ENCODE measurements at places on chromosomes 6 and 20.

DNA sequence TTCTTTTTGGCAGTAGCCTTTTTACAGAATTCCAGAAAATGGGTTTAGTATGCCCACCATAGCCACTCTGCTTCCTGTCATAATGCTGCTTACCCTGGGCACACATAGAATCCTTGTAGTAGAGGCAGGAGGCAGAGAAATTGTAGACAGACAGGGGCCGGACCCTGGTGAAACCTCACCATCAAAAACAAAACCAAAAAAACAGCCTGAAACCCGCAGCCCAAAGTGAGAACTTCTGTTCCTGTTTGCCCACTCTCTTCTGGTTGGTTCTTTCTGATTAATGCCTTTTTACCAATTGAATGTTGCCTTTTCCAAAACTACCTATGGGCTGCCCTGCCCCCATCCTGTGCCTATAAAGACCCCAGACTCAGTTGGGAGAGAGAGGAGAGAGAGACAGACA lies 188.2 kb downstream of the CDKAL1 start:
- no peak for DNase-seq

DNA sequence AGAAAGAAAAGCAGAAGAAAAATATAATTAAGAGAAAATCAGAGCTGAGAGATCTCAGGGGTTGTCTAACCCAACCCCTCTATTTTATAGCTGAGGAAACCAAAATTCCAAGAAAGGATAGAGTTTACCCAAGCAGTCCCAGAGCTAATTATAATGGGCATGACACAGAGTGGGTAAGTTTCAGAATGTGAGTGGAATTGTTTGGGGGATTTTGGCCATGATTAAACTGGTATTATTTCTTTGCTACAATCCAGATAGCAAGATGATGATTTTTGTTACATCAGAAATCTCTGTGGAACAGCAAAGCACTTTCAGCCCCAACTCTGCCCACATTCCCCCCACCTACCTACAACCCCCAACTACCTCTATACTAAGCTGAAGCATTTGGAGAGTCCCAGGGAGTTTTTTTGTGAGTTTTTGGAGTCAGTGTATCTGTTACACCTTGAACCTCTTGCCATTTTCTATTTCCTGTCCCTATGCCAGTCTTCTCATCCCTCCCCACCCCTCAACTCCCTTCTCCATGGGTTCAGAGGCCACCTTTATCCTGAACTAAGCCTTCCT lies 24.7 kb downstream of the POFUT1 start:
- DNase-seq, result no peak

DNA sequence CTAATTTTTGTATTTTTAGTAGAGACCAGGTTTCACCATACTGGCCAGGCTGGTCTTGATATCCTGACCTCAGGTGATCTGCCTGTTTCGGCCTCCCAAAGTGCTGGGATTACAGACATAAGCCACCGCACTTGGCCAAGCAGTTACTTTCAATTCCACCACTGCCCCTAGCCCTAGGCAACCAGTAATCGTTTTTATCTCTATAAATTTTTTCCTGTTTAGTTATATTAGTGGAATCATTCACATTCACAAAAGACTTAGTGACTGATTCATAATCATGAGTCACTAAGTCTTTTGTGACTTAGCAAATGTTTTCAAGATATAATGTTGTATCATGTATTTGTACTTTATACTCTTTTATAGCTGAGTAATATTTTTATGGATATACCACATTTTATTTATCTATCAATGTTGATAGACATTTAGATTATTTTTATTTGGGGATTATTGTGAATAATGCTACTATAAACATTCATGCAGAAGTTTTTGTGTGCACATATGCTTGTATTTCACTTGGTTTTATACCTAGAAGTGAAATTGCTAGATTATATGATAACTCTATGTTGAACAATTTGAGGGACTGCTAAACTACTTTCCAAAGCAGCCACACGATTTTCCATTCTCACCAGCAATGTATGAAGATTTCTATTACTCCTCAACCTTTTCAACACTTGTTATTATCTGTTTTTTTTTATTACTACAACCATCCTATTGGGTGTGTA lies 421.4 kb upstream of the ID4 start:
- DNase-seq, result no peak

DNA sequence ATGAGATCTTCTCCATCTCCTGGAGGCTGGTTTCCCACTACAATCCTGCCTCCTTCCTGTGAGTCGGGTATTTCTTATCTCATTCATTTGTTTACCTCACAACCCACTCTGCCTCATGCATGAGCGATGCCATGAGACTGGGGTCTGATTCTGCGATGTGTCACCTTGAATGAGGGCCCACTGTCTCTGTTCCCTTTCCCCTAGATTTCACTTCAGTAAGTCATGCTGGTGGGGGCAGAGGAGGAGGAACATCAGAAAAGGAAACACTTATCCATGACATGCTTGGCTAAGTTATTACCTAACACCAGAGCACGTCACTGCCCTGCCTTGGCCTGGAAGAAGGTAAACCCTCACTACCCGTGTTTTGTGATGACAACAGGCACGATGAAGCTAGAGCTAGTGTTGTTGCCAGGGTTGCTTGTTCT lies 337.4 kb upstream of the PRDM1 start:
- DNase-seq, result no peak

- DNase-seq, result no peak
Measured at GRCh38 chr6:64141680-64142079, 506.1 kb downstream of the PHF3 start.

GRCh38 chr20:57695940-57696339 lies 13.9 kb downstream of the PMEPA1 start:
- no peak for DNase-seq

- DNase-seq, result no peak
Measured at GRCh38 chr6:4587171-4587570, 189.0 kb upstream of the CDYL start.

Measured in HuH-7 (cell line).